ENCODE measurements at places on chromosomes 7 and 10. TPM values are rescaled to one million over a fixed set of nuclear protein-coding genes. Genes with fewer than 3 reads are reported as not detected.

POM121 gene
- 21.5 TPM for total RNA-seq

PON1 gene
- total RNA-seq = not detected

DNA sequence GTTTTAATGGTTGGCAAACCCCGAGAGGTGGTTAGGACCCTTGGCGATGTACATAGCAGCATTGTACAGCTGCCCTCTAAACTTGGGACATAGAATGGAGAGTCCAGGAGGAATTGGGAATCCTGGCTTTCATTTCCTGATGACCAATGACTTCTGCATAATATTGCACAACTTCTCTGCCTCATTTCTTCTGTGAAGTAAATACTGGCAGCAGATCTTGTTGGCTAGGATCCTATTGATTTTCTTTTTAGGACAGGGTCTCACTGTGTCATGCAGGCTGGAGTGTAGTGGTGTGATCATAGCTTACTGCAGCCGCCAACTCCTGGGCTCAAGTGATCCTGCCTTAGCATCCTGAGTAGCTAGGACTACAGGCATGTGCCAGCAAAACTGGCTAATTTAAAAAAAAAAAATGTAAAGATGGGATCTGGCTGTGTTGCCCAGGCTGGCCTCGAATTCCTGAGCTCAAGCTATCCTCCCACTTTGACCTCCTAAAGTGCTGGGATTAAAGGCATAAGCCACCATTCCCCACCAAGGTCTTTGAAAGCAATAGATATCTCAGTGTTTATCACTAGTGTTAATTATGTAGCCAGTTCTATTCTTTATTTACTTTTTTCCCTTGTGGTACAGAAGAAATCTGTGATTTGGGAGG is 58.1 kb downstream of the PODXL start:
- no peak for DNase-seq

GRCh38 chr7:6650521-6651011 is 13.4 kb downstream of the ZNF316 start:
- peak; percentile 41 for DNase-seq

GRCh38 chr7:16719699-16720098 is 33.9 kb upstream of the TSPAN13 start:
- no peak for DNase-seq

DNA sequence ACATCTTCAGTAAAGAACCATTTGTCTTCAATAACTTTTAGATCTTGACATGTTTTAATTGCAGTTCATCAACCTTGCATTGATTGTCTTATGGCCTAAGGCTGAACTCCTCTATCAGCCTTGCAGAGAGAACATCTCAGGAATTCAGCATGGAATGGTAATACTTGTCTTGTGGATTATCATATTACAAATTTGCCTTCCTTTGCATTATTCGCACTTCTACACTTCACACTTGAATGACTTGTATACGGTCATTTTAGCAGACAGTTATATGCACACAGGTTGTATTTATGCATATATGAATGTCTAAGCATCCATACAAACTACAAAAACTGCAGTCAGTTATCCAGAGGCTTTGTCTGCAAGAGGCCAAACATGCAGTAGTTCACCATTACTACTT is 31.7 kb downstream of the GPR85 start:
- DNase-seq = no peak

DNA sequence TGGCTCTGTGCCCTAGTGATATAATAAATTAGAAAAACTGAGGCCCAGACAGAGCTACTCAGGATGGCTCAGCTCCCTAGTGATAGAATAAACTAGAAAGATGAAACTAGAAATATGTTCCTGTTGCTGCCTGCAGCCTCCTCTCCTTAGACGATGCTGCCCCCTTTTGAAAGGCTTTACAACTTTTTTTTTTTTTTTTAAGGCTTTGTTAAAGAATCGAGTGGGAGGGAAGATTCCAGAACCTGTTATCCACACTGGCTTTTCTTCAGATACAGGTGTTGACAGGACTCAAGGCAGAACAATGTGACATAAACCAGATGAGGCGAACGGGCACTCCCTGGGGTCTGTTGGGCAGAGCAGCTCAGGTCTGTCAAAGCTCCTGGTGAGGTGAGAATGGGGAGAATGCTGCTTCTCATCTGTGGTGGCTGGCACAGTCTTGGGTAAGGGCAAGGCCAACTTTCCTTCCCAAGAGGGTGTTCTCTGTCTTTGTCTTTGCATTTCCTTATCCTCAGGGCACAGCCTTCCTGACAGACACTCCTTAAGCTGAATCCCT is 175.1 kb downstream of the COBL start:
- DNase-seq = no peak

DNA sequence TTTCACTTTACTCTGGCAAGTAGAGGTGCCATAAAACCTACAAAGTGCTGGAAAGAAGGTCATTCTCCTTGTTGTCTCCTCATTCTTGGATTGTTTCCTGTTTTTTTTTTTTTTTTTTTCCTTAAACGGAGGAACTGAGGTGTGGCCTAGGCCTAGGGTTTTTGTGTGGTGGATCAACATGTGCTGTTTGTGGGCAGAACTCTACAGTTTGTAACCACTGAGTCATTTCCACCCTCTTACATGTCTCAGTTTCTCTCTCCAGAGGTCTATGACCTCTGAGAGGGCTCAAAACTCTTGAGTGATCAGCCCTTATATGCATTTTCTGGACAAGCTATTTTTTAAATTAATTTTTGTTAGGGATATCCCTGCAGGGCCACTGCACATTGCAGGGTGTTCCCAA is 296.0 kb downstream of the PPP1R3A start:
- DNase-seq = no peak

GRCh38 chr10:97648562-97649404 is 8.3 kb downstream of the PI4K2A start:
- DNase-seq = no peak

DNA sequence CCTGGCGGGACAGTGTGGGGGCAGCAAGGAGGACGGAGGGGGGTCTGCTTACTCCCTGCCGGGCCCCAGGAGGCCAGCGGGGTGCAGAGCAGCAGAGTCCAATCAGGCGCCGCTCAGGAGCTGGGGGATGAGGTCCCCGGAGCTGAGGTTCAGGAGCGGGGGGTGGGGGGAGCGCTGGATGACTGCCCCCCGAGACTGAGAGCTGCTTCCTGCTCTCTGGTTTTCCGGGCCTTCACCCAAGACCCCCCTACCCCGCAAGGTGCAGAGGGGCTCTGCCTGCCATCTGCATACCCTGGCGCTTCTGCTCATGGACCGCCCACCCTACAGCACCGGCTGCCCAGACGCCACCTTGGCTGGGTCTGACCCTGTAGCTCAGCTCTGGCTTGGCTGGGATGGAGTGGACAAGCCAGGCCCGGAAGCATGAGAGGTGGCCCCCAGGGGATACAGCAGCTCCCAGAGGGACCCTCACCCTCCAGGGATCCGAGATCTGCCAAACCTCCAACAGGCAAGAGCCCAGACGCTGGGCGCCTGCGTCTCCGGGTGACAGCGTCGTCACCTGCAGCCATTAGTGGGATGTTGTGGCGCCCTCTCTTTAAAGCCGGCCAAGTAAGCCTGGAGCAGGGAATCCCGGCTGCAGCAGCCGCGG is 930 bp downstream of the KNDC1 start:
- no peak for DNase-seq

- DNase-seq = no peak
Measured at GRCh38 chr7:4655896-4656295, 26.2 kb upstream of the FOXK1 start.

GRCh38 chr10:66318761-66319160 is 607.1 kb upstream of the LRRTM3 start:
- no peak for DNase-seq

DNA sequence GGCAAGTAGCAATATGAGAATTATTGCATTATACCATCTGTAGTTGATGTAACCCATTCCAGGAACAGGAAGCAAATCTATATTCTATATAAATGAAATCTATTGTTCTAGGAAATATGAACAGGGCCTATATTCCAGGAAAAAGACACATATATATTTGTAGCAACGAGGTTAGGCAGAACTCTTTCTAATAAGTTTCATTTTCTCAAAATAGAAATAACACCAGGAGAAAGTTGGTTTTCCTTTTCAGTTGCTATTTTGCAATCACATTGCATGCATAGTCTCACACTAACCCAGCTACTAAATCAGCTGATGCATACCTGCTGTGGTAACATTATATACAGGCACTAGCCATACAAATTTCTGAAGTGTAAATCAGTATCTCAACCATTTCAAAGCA is 6.2 kb upstream of the IFIT2 start:
- DNase-seq = no peak

GRCh38 chr10:44619975-44620374 is 235.1 kb upstream of the CXCL12 start:
- no peak for DNase-seq

- DNase-seq = no peak
Measured at GRCh38 chr7:125480762-125481161, 551.1 kb upstream of the POT1 start.

DNA sequence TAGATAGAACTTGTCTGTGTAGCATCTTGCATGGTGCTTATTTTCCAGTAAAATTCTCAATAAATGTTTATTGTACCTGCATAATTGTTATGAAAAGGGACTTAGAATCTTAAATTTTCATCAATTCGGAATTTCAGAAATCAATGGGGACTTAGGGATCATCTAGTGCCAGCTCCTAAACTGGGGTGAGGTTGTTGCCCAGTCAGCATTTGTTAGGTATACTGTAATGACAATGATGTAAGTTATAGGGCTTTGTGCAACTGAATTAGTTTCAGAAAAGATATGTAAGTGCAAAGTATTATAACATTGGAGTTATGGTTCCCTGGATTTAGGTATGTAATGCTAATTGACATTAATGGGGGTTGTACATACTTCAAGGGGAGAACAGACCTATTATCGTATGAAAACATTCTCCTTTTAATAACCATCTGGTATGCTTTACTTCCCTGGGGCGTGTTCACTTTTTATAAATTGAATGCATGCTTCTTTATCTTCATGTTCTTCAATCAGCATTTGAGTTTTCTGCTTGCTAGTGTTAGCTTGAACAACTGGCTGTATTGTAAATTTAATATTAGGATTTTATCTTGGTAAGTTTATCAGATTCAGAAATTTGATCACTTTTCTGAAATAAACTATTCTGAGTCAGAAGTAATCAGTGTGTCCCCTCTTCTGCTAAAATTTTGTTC is 270.3 kb downstream of the BBS9 start:
- no peak for DNase-seq

DNA sequence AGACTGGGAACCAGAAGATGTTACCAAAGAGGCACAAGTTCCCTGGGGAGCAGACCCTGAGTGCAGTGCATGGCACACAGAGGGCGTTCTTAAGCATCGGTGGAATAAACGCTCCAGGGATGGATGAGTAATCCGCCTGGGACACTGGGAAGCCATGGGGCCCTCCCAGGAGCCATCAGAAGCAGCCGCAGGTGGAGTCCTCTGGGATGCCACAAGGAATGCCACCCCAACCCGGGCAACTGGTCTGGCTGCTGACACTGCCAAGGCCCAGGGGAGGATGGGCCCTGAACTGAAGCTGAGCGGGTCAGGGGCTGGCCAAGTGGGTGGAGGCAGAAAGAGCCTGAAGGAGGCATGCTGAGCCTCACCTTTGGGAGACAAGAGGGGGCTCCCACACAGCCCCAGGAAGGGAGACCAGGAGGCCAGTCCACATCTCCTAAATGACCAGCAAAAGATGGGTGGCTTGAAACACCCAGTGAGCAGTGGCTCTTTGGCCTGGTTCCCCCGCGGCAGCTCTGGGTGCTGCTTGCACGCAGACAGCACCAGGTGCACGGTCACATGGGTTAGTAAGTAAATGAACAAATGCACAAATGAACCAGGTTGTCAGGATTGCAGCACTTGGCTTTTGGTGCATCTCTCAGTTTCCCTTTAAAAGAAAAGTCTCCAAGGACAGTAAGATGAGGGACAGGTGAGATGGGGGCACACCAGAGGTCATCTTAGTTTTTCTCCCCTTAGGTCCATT is 141.3 kb upstream of the ZMIZ1 start:
- DNase-seq = no peak

DNA sequence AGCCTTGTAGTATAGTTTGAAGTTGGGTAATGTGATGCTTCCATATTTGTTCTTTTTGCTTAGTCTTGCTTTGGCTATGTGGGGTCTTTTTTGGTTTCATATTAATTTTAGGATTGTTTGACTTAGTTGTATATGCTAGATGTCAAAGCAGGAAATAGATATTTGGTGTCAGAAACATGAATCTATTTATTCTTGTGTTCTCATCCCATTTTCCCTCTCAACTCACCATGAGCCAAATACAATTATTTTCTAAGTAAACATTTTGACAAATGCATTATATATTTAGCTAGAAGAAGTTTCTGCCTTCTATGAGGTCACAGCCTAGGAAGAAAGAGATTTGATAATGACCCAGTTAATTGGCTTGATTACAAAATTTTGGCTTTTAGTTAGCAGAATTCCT is 1160.6 kb upstream of the C7orf33 start:
- DNase-seq = no peak

DNA sequence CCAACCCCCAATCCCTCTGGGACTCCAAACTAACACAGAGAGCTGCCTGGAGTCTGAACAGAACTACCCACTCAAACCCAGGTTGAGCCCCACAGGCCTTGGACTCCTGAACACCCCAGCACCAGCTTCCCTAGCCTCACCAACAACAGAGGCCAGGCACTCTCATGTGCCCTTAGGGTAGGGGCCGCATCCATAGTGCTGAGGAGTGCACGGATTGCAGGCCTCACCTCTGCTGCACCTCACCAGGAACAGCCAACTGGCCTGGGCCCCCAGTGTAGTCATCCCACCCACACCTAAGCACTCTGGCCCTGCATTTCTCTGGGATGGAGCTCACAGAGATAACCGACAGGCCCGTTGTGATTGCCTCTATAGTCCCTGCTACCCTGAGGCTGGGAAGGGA is 194.2 kb downstream of the HPSE2 start:
- no peak for DNase-seq

DNA sequence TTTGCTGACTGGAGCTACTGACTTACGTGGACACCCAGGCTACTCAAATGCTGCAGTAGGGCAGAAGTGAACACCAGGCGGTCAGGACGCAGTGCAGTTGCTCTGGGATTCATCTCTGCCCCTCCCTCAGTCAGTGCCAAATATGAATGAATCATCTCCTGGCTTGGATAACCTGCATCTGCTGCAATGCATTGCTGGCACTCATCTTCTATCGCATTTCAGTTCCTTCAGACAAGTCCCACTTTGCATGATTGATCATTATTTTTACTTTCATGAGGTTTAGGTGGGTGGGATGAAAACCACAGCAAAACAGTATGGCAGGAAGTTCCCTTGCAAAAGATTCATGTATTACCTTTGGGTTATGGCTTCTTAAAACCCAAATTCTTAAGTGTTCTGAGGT is 224.6 kb upstream of the NRP1 start:
- DNase-seq = peak; percentile 23

DNA sequence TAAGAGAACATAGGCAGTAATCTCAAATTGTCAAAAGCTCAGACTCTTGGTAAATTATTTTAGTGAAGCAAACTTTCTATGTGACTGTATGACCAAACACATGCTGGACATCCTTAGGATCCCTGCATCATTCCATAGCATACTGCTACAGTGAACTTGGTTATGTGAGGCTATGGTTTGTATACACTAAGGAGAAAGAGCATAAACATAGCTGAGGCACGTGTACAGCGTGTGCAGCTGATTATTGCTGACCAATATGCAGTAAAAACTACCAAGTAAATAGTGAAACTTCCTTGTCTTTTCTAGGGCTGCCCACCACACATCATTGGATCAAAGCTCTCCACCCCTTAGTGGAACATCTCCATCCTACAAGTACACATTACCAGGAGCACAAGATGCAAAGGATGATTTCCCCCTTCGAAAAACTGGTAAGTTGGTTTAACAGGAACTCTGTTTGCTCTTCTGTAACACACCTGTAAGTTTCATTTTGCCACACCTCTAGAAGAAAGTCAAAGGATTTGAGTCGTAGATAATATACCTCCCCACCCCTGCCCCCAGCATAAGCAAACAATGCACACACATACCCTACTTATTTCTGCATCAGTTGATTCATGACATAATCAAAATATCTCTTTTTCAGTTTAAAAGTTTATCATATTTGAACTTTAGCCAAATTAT is 98.2 kb downstream of the HDAC9 start:
- no peak for DNase-seq
